NCI-H1048 (cell line): ENCODE measurements at places on chromosomes 11 and 22.

GRCh38 chr11:44409558-44410236 lies 99.8 kb upstream of the ALX4 start:
- no peak for DNase-seq

DNA sequence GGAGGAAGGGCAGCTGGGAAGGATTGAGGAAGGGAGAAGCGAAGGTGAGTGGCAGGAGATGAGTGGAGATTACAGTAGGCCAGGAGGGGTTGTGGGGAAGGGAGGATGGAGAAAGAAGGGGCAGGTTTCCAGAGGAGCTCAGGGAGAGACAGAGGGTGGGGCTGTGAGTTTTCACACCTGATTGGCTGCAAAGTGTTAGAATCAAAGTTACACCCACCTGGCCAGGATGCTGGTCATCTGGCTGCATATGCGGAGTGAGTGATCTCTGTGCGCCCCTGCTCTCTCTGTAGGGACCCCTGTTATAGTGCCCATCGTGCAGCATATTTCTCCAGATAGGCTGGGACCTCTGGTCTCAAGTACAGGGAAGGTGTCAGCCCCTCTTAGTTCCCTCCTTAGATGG lies 18.3 kb downstream of the AMPD3 start:
- DNase-seq: no peak

GRCh38 chr11:96275801-96276594 lies 67.0 kb downstream of the MAML2 start:
- no peak for DNase-seq

DNA sequence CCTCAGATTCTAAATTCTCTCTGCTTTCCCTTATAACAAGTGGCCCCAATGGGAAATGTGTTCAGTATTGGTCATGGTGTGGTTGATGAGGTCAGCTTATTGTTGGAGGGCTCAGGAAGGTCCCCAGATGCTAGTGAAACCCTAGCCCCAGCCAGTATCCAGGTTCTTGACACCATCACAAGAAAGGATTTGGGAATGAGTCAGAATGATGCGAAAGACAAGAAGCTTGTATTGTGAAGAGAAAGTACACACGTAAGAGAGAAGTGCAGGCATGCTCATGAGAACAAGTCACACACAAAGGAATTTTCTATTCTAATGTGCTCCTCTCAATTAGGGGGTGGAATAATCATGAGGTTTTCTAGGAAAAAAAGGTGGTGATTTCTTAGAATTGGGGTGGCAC lies 34.9 kb upstream of the TRPC6 start:
- DNase-seq: no peak

DNA sequence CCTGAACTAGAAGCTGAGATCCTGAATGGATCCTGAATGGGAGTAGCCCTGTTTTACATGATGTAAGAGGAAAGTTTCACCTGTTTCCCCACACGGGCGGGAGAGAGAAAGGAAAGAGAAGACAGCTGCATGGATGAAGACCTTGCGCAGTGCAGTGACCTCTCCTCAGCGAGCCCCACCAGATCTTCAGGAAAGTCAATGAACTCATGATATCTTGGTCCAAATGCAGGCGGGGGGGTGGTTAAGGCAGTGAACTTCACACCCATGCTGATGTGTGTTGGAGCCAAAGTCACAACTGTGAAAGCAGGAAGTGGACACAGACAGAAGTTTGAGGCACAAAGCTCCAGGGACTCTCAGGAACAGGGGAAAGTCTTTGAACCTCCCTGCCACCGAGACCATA lies 8.6 kb upstream of the FJX1 start:
- no peak for DNase-seq

- DNase-seq: no peak
Measured at GRCh38 chr11:116519499-116519898, 253.3 kb downstream of the BUD13 start.

DNA sequence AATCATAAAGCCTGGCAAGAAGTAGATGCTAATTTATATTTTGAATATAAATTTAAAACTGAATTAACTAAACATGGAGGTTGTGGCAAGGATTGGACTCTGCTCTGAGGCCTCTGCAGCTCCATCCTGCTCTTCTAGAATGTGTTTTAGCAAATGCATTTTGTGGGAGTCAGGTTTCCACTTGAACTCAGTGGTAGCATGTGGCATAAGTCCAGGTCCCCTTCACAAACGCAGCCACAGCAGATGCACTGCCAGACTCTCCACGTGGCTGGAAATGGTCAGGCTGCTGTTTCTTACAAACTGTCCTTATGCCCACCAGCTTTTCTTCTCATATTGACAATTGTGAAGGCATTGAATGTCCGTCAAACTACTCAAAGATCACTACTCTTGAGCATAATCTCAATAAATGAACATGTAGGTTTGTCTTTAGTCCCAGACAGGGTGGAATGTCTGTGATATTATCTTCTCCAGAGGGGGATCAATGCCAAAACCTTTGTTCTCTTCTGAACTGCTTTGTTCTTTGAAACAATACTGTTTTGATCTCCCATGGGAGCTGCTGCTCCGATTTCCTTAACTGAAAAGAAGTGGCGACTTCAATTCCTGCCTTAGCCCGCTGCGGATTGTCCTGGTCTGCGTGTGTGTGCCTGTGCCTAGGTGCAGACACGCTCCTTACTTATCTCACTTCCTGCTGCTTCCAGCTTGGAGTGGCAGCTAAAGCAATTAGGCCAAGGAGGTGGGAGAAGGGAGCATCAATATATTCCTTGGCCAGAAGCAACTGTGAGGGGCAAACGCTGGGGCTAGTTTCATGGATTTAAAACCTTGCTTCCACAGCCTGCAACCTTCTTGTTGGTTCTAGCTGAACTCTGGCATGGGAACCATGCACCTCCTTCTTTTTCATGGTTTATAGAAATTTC lies 24.2 kb downstream of the EIF4G2 start:
- no peak for DNase-seq

- no peak for DNase-seq
Measured at GRCh38 chr22:28172892-28173670, 254.0 kb upstream of the PITPNB start.
